Hematopoietic multipotent progenitor cell treated with erythropoietin and hydrocortisone succinate and interleukin-3 and kit ligand, for 4 days (in vitro differentiated cells): ENCODE measurements at places on chromosomes 7 and 10.
A peak's percentile ranks its signal among the peaks of the same experiment; 100 is the strongest.

DNA sequence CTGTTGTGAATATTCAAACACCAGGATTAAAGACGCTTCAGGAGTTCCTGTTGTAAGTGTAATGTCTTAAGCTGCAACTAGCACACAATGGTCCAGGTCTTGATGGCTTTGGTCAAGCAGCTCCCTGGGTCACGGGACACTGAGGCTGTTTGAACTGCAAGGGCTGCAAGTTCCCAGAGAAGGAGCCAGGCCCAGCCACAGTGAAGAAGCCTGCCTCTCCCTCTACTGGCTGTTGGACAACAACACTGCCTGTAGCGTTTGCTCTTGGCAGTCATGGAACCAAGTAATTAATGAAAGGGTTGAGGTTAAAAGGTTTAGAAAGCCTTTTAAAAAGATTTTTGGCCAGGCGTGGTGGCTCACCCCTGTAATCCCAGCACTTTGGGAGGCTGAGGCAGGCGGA lies 31.9 kb upstream of the GUSB start:
- DNase-seq: peak; percentile 73

DNA sequence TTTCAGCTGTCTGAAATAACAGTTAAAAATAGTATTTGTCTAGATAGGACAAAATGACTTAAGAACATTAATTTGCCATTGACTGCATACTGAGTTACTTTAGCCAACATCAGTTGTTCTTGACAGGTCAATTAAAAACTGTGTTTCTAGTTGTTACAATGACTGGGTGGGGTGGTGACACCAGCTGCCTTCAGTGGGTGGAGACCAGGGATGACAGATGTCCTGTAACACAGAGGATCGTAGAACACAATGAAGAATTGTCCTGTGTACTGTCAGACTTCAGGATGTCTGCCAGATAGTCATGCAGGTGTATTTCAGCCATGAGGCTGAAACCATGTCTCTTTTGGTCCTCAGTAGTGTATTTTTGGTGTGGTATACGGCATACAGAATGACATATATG lies 24.4 kb downstream of the TRUB1 start:
- no peak for DNase-seq

GRCh38 chr10:30931094-30931493 lies 100.6 kb downstream of the ZNF438 start:
- no peak for DNase-seq

DNA sequence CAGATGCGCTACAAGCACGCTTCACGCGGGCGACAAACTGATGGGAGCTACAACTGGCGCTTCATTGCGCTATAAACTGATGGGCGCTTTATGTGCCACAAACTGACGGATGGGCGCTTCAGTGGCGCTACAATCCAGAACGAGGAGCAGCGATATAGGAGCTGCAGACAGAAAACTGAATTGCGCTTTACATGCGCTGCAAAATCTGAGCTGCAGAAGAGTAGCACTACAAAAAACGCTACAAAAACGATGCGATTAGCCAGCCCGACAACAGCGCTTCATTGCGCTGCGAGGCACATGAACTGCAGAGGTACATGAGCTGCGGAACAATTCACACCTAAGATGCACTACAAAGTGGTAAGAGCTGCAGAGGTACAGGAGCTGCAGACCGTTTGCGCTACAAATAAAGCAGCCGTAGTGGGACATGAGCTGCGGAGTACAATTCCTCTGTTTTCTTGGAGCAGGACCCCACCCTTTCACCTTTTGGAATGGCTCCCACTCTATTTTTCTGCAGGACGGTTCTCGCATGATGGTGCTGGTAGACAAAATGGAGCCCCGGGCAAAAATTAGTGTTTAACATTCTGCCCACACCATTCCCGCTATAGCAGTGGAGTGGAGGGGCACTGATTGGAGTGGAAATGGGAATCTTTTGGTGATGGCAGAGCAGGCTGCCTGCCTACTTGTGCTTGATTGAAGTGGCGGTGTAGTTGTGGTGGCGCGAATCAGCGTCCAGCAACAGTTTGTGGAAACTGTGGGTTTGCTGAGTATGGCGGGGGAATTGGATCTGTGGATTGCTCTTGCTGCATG lies 1.2 kb upstream of the SGCE start:
- peak; percentile 34 for DNase-seq

DNA sequence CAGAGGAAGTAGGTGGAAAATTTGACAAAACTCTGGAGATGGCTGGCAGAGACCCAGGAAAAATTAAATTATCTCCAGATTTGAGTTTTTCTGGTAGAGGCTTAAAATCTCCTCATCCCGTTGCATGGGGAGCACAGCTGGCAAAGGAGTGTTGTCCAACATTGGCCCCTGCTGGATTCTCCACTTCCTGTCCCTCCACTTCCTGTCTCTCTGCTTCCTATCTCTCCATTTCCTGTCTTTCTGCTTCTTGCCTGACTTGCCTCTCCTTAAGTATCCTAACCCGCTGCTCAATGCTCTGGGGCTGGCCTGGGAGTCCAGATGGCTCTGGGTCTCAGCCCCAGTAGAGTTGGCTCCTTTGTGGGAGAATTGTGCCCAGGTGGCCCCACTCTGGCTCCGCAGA lies 65.8 kb upstream of the EMX2 start:
- DNase-seq: no peak

DNA sequence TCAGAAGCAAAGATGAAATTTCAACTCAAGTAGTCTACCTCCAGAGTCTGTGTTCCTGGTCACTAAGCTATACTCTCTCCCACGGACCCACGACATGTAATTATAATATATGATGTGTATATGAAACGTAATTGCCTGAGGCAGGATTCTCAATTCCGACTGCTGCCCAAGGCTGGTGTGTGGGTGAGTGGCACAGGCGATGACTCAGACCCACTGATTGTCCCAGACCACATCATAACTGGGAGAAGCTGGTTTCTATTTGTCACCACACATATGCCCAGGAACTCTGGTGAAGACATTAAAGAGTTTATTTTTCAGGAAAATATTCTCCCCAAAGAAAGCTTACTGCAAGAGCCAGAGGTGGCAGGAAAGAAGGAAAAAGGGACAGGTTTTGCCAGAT lies 219.3 kb downstream of the JAZF1 start:
- no peak for DNase-seq

DNA sequence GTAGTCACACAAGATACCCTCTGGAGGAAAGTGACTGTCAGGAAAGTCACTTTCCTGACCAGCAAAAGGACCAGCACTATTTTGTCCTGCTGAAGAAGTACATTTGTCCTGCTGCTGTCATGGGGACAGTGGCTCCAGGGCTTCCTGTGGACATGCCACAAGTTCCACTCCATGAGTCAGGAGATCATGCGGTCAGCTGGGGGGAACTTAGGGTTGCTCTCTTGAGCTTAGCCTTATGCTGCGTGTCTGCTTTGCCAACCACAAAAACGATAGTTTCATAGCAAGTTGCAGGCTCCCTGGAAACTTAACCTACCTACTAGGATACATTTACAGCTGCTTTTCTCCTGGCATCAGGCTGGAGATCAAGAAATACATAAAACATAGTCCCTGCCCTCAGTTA lies 19.8 kb upstream of the ALOX5 start:
- no peak for DNase-seq

- DNase-seq: peak; percentile 38
Measured at GRCh38 chr7:1087952-1088920, at the start of gene GPER1. GPER1 (plus strand) TSS chr7:1088113; CDS start chr7:1091729, 3,616 bp downstream.

DNA sequence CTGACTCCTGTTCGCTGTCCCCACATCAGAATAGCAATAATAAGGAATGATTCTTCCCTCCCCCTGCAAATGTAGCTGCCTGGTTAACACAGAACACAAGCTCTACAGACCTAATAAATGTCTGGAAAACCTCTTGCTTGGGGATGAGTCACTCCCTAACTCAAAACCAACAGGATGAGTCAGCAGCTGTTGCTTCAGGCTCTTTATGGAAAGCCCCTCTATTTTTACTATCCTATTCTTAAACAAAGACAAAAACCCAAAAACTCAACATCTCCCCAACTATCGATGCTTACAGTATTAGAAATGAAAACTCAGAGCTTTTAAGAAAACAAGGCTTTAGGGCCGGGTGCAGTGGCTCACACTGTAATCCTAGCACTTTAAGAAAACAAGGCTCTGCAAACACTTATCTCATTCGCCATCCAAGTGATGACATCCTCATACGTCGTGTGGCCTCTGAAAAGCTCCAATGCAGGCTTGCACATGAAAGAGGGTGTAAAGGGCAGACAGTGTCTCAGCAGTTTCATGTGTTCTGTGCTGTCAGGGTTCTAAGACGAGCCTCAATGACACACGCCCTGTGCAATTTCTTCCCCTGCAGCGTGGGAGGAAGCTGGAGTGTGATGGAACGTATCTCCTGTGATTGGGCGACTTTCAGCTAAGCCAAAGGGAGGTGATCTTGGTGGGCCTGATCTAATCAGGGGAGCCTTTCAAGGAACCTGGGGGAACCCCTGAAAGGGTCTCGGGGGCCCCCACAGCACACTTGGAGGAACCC lies 70.1 kb downstream of the AMZ1 start:
- peak; percentile 94 for DNase-seq

DNA sequence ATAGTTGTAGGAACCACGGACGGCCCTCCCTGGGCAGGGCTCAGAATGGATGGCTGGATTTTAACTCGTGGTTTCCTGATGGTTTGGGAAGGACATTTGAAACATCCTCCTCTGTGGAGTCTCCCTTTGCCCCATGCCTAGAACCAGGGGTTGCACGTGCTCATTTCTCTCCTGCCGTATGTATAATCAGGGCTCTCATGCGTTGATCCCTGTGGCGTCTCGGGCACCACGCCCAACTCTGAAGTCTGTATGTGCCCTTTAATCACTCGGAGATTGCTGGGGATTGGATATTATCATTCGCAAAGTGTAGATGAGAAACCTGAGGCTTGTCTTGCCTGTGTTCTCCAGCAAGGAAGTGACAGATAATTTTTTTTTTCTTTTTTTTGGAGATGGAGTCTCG lies 257.1 kb downstream of the CAMK1D start:
- no peak for DNase-seq

GRCh38 chr7:151494298-151495284 lies 25.1 kb downstream of the RHEB start:
- DNase-seq: no peak

GRCh38 chr7:31335161-31335856 lies 5.2 kb downstream of the NEUROD6 start:
- no peak for DNase-seq

DNA sequence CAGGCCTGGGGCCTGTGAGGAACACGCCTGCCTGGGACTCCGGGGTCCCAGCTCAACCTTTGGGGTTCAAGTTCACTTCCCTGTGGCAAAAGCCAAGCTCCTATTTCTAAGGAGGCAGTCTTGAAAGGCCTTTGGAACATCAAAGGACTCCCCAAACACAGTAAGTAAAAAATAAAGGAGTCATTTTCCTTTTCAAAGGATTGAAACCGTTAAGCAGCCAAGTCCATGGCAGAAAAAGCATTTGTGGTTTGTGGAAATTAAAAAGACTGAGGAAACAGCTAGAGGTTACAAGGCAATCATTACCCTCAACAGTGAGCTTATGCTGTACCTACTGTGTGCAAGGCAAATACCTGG lies 200.8 kb downstream of the MYOF start:
- DNase-seq: no peak

DNA sequence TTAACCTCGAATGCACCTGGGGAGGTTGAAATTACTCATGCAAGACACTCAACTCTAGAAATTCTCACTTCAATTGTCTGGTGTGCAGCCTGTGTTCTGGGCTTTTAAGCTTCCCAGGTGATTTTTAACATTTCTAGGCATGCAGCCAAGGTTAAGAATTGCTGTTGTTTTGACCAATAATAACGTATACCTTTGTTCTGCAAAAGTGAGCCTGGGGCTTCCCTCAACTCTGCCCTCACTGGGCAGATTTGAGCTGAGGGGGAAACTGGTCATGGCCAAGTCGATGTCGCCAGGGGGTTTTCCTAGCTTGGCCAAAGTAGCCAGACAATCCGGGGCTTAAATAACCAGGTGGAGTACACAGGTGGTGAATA lies 568 bp downstream of the PRSS2 start:
- no peak for DNase-seq

- no peak for DNase-seq
Measured at GRCh38 chr7:157235357-157236333, 96.9 kb downstream of the UBE3C start.

GRCh38 chr10:34575882-34576281 lies 239.2 kb downstream of the PARD3 start:
- DNase-seq: no peak

GRCh38 chr7:127769696-127770400 lies 117.9 kb downstream of the SND1 start:
- DNase-seq: no peak
